ENCODE measurements at places on chromosomes 7 and 10. TPM values are rescaled to one million over a fixed set of nuclear protein-coding genes. Genes with fewer than 3 reads are reported as not detected.

- H3K27ac ChIP-seq, result no peak overlapping the region
- no peaks in the 10 kb centered on the region for H3K36me3 ChIP-seq
- DNase-seq, result no peak
- no peaks in the 10 kb centered on the region for H3K4me1 ChIP-seq
- peaks cover 8% of the 10 kb centered on the region for H3K27me3 ChIP-seq
These were observed 235.9 kb upstream of the CSTF2T start for GRCh38 chr10:51935341-51935740.

GRCh38 chr10:51510231-51510630 lies 189.2 kb downstream of the CSTF2T start:
- DNase-seq, result no peak
- no peaks in the 10 kb centered on the region for H3K4me1 ChIP-seq

- H3K36me3 ChIP-seq, result no peaks in the 10 kb centered on the region
- no peak for DNase-seq
- no peak overlapping the region for H3K4me3 ChIP-seq
- peaks cover 8% of the 10 kb centered on the region for H3K4me1 ChIP-seq
- H3K27me3 ChIP-seq, result no peaks in the 10 kb centered on the region
These were observed 9.0 kb downstream of the GTF2IRD1 start for GRCh38 chr7:74462707-74463100.

DNA sequence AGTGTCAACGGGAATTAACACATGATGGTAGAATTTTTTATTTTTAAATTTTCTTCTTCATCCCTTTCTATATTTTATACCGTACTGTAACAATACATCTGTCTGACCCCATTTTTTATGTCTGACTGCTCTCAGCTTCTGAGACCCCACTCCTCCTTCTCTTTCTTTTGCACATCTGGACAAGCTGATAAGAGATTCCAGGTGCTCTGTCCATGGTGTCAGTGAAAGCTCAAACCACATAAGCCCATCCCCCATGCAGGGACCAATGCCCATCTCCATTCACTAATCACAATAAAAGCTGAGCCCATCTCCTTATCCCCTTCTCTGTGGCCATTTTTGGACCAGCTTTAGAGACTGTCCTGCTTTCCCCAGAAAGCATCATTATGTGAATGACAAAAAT lies 8.7 kb downstream of the GSDME start:
- H3K27me3 ChIP-seq, result peaks cover 59% of the 10 kb centered on the region
- no peak for DNase-seq

DNA sequence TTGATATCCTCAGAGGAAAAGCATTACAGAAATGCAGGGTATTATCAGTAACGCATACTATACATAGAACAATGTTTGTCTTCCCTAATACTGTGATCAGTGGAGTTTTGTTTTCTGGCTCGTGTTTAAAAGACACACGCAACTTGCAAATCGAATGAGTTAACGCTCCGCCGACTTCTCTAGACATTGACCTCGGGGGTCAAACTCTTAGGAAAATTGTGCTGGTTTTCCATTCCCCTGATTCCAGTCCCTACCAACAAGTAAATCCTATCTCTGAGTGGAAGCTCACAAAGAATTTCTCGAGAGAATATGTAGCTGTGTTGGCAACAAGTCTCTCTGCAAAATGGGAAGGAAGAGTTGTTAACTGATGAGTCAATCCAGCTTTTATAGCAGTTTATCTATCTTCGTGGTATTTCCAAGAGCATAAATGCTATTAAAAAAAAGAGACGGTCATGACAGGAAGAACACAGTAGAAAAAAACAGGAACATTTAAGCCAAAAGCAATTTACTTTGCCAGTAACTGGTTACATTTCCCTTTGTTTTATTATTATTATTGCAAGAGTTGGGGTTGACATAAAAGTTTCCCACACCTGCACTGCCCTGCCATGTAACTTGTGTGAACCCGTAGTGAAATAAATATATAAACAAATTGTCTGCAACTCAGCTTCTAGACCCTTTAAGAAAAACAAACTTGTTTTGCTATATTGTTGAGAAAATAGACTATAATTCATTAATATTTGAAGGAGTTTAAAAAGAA lies 144.4 kb downstream of the ARID5B start:
- peaks cover 76% of the 10 kb centered on the region for H3K4me1 ChIP-seq
- H3K27me3 ChIP-seq, result no peaks in the 10 kb centered on the region
- no peak for DNase-seq

DNA sequence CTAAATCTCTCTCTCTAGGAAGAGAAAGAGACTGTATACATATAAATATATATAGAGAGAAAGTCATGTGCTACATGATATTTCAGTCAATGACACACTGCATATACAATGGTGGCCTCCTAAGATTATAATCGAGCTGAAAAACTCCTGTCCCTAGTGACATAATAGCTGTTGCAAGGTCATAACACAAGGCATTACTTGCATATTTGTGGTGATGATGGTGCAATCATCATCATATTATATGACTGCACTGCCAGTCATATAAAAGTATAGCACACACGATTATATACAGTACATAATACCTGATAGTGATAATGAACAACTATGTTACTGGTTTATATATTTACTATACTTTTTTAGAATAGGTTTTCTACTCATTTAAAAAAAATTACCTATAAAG lies 316.7 kb downstream of the FGFR2 start:
- no peak overlapping the region for H3K27ac ChIP-seq
- no peaks in the 10 kb centered on the region for H3K27me3 ChIP-seq
- H3K36me3 ChIP-seq, result no peaks in the 10 kb centered on the region
- no peak for DNase-seq
- H3K4me3 ChIP-seq, result no peak overlapping the region
- no peaks in the 10 kb centered on the region for H3K4me1 ChIP-seq

- no peak for DNase-seq
- peak overlapping the region; percentile 45 for H3K4me3 ChIP-seq
- H3K27ac ChIP-seq, result peak overlapping the region; percentile 99
- H3K27me3 ChIP-seq, result no peaks in the 10 kb centered on the region
- H3K36me3 ChIP-seq, result peaks cover 2% of the 10 kb centered on the region
- H3K4me1 ChIP-seq, result peaks cover 58% of the 10 kb centered on the region
These were observed 200.4 kb downstream of the FAM107B start for GRCh38 chr10:14574291-14574690.

GRCh38 chr7:81611040-81611439 lies 158.8 kb downstream of the HGF start:
- H3K27me3 ChIP-seq, result no peaks in the 10 kb centered on the region
- no peaks in the 10 kb centered on the region for H3K4me1 ChIP-seq
- no peak overlapping the region for H3K4me3 ChIP-seq
- no peak overlapping the region for H3K27ac ChIP-seq
- H3K36me3 ChIP-seq, result no peaks in the 10 kb centered on the region

GRCh38 chr10:116262678-116263077 lies 10.3 kb downstream of the GFRA1 start:
- H3K27ac ChIP-seq, result no peak overlapping the region
- no peak overlapping the region for H3K4me3 ChIP-seq
- no peaks in the 10 kb centered on the region for H3K36me3 ChIP-seq

DNA sequence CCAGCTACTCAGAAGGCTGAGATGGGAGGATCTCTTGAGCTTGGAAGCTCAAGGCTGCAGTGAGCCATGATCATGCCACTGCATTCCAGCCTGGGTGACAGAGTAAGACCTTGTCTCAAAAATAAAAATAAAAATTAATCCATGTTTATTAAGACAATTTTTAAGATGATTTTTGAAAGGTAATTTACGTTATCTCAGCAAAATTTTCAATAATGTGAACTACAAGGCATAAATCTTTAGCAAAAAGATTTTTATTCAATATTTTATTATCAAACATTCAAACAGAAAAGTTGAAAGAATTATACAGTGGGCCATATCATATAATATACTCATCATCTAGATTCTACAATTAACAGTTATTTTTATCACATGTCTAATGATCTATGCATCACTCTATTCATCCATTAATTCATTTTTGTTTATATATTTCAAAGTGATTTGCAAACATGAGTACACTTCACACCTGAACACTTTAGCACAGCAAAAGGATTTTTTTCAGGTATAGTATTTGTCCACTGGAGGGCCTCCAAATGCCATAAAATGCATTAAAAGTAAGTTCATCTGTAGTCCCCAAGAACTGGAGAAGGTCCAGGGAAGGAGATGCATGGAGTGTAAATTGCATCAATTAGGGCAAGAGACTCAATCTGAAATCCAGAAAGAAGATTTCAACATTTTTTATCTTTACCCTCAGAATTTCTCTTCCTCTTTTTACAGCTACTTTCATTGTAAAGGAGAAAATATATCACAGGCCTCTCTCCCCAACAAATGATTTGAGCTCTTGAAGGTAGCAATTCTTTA lies 38.6 kb upstream of the RSBN1L start:
- no peak for DNase-seq
- no peaks in the 10 kb centered on the region for H3K4me1 ChIP-seq
- no peak overlapping the region for H3K27ac ChIP-seq
- no peak overlapping the region for H3K4me3 ChIP-seq

GRCh38 chr7:44257618-44258422 lies 57.0 kb downstream of the YKT6 start:
- H3K4me1 ChIP-seq, result peaks cover 11% of the 10 kb centered on the region
- DNase-seq, result peak; percentile 15
- H3K4me3 ChIP-seq, result peak overlapping the region; percentile 77
- H3K27me3 ChIP-seq, result peaks cover 4% of the 10 kb centered on the region

- H3K36me3 ChIP-seq, result no peaks in the 10 kb centered on the region
- no peaks in the 10 kb centered on the region for H3K27me3 ChIP-seq
- no peak overlapping the region for H3K27ac ChIP-seq
- no peak overlapping the region for H3K4me3 ChIP-seq
- peaks cover 6% of the 10 kb centered on the region for H3K4me1 ChIP-seq
These were observed 237.8 kb downstream of the MAD1L1 start for GRCh38 chr7:1994931-1995330.

- no peak overlapping the region for H3K27ac ChIP-seq
- no peak overlapping the region for H3K4me3 ChIP-seq
- no peak for DNase-seq
- H3K4me1 ChIP-seq, result no peaks in the 10 kb centered on the region
These were observed 170.0 kb downstream of the TNS3 start for GRCh38 chr7:47411901-47412300.

DNA sequence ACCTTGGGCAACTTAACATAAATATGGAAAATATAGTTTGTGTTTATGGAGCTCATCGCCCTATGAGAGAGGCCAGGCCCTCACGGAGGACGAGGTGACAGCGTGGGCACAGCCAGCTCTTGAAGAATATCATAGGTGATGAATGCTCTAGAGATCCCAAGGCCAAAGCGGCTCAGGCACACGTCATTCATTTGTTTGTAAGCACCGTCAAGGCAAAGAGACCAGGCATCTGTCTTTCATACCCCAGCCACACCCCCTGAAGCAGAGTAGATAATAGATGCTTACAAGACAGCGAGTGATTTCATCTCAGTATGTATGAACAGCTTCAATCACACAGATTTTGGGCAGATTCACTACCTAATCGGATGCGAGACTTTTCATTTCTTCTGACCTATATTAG lies 242.1 kb upstream of the C7orf33 start:
- H3K27me3 ChIP-seq, result peaks cover 14% of the 10 kb centered on the region
- no peak overlapping the region for H3K4me3 ChIP-seq
- peaks cover 2% of the 10 kb centered on the region for H3K36me3 ChIP-seq
- DNase-seq, result no peak
- no peaks in the 10 kb centered on the region for H3K4me1 ChIP-seq

DNA sequence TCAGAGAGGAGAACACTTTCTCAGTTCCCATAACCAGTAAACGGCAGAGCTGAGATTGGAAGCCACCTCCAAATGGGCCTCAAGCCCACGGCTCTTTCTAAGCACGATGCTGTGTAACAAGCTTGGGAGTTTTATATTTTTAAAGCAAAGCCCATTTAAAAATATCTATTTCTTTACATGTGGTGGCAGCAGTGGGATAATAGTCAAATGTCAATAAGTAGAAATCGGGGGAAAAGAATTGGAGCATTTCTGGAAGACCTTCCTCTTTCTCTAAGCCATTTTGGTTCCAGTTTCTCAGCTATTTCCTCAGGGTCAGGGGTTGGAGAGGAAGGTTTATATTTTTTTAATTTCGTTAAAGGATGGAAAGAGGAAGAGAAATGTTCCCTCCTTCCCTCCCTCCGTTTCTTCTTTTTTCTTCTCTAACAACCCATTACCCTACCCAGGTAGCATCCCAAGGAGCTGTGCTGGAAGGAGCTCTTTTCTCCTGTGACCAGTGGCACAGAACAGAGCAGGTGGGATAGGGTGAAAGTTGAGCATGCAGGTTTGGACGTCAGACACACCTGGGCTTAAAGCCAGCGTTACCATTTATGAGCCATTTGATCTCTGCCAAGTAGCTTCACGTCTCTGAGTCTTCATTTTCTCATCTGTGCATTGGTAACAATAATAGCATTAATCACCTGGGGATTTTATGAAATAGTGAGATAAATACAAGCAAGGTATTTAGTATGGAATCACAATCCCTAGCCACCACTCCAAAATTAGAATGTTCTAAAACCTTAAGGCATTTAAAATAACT lies 515.7 kb downstream of the RPS24 start:
- DNase-seq, result no peak
- peaks cover 22% of the 10 kb centered on the region for H3K27me3 ChIP-seq
- H3K36me3 ChIP-seq, result peaks cover 5% of the 10 kb centered on the region
- H3K27ac ChIP-seq, result no peak overlapping the region

DNA sequence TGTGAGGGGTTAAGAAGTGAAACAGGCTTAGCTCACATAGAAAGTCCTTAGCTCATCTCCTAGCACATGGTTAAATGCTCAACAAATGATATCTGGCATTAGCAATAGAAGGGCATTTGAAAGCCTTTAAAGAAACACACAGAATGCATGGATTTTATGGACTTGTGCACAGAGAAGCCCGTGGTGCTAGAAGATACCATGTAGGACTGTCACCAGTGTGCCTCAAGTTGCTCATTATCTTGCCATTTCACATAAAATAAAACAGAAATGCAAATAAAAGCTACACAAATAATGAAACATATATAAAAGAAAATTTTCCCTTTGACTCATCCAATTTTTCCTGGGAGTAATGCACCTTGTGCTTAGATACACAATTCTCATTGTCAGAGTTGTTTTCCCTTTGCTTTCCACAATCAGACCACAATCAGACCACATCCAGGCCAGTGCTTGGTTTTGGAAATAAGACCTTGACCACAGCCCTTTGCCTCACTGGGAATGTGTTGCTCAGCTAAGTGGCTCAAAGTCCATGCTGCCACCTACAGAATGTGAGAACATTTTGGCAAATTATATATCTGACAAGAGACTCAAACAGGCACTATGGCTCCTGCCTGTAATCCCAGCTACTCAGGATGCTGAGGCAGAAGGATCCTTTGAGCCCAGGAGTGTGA lies 9.5 kb upstream of the WDR11 start:
- DNase-seq, result no peak
- peaks cover 15% of the 10 kb centered on the region for H3K27me3 ChIP-seq
- H3K4me3 ChIP-seq, result no peak overlapping the region
- no peak overlapping the region for H3K27ac ChIP-seq
- H3K4me1 ChIP-seq, result no peaks in the 10 kb centered on the region
- no peaks in the 10 kb centered on the region for H3K36me3 ChIP-seq

NPY gene
- not detected for total RNA-seq

ZNF32 gene
- total RNA-seq, result 19.0 TPM

MLXIPL gene
- not detected for total RNA-seq

FBXL13 gene
- total RNA-seq, result 1.3 TPM

MACC1 gene
- total RNA-seq, result 0.65 TPM

CPA2 gene
- total RNA-seq, result not detected
